Left kidney (tissue), 8 donors: ENCODE measurements at places on chromosomes 4 and X.

DNA sequence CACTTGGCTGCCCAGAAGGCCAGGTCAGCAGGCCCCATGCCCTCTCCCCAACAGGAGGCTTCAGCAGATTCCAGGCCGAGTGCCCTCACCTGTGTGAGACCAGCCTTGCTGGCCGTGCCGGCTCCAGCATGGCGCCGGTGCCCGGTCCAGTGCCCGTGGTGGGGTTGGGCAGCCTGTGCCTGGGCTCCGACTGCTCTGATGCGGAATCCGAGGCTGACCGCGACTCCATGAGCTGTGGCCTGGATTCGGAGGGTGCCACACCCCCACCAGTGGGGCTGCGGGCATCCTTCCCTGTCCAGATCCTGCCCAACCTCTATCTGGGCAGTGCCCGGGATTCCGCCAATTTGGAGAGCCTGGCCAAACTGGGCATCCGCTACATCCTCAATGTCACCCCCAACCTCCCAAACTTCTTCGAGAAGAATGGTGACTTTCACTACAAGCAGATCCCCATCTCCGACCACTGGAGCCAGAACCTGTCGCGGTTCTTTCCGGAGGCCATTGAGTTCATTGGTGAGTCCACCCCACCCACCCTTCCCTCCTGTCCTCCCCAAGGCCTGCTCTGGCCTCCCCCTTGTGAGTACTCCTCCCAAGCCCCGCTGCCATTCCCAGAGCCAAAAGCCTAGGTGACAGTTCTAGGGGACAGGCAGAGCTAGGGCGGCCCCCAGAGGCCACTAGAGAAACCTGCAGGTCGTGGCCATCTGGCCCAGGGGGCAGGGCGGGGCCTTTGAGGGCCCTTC is 2.3 kb downstream of the DUSP9 start:
- no peak for DNase-seq

- DNase-seq: no peak
These were observed 9.7 kb upstream of the LSM6 start for GRCh38 chr4:146165840-146166239.

- no peak for DNase-seq
These were observed 46.9 kb downstream of the STK32B start for GRCh38 chr4:5098176-5098575.

- no peak for DNase-seq
These were observed 60.4 kb upstream of the ATXN3L start for GRCh38 chrX:13380211-13380610.

- no peak for DNase-seq
These were observed 66.8 kb upstream of the TMEM164 start for GRCh38 chrX:109936114-109936513.

GRCh38 chr4:82525307-82525911 is 36.4 kb downstream of the TMEM150C start:
- DNase-seq: peak; percentile 8
